ENCODE measurements at places on chromosomes 6 and 20. TPM values are rescaled to one million over a fixed set of nuclear protein-coding genes. Genes with fewer than 3 reads are reported as not detected.

- DNase-seq, result no peak
Observed at GRCh38 chr6:38625217-38625616, 14.5 kb downstream of the BTBD9 start.

DNA sequence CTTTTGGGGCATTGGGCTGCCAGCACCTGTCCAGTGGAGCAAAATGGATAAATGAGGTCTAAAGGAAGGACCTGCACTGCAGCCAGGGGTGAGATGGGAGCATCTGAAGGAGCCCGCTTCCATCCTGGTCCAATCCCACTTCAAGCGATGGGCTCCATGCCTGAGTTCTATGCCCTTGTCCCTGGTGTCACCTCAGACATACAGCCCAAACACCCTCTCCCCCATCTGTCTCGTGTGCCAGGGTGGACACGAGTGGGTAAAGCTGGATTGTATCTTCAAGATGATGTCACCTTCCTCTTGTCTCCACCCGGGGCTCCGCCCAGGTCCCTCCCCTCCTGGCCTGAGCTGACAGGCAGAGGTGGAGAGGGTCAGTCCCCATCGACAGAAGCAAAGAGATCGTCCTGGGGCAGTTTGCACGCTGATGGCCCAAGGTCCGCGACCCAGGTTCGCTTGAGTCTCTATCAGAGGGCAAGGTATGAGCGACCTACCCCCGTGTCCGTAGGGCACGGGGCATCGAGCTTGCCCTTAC lies 544 bp downstream of the SMIM29 start:
- no peak for DNase-seq

Gene PPP2R5D
- 42.9 TPM for total RNA-seq

- no peak for DNase-seq
Observed at GRCh38 chr6:91490671-91491301, 903.9 kb upstream of the MAP3K7 start.

- no peak for DNase-seq
Observed at GRCh38 chr6:56279331-56280080, 32.1 kb upstream of the COL21A1 start.

GRCh38 chr6:100346828-100347227 lies 117.9 kb downstream of the SIM1 start:
- DNase-seq, result no peak

Gene SYNDIG1
- total RNA-seq, result 0.35 TPM

- no peak for DNase-seq
Observed at GRCh38 chr6:106572875-106573585, 56.3 kb downstream of the RTN4IP1 start.

- no peak for DNase-seq
Observed at GRCh38 chr6:107741191-107741680, 82.9 kb downstream of the SCML4 start.

DNA sequence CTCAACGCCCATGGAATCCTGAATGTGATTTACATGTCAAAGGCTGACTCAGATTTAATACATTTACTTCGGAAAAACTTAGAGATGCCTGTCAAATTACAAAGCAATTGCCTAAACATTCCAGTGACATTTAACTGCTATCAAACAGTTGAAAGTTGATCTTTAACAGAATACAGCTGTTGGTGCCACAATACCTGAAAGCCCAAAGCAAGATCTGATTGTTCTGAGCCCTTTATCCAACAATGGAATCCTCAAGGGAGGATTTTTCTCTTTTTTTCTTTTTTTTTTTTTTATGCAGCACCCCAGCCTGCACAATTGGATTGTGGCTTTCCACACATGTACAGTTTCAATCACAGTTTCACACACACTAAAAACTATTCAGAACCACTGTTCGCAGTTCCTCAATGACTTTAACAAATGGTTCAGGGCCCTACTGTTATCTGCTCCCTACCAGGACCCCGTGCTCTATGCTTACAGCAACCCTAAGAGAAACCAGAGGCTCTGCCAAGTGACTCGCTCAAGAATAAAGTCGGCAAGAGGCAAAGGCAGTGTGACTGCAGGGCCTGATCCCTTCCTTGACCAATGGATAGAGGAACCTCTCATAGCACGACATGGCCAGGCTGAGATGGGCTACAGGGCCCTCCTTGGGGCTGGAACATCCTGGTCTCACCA lies 33.3 kb downstream of the EPB41L2 start:
- no peak for DNase-seq

- no peak for DNase-seq
Observed at GRCh38 chr6:170179616-170180324, 111.1 kb downstream of the DLL1 start.

DNA sequence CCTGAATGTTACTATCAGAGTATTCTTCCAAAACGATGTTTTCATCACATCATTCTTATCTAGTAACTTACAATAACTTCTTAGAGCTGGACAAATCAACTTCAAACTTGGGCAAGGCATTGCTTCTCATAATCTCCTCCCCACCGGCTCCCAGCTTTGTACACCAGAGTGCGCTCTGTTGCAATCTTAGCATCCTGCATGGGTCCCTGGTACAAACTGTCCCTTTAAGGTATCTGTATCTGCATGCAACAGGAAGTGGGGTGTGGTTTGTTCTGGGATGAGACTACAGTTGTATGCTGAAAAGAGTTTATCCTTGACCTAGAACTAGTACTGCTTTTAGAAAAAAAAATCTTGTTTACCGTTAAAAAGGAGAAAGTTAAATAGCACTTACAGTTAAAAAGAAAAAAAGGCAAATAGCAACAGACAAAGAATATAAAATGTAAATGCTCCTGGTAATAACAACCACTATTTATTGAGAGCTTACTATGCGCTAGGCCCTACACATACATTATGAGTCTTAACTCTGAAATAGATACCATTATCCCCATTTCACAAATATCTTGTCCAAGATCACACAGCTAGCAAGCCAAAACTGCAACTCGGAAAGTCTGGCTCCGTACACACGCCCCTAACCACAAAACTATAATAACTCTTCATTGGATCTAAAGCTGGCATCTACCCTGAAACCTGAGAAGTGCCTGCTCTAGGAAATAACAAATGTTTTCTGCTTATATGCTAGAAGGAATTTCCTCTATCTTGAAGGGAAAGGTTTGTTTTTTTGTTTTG lies 9.8 kb upstream of the HECA start:
- DNase-seq, result no peak

Measured in PC-9 (cell line).